Neural crest cell (in vitro differentiated cells): ENCODE measurements at places on chromosomes 7 and 10. TPM values are rescaled to one million over a fixed set of nuclear protein-coding genes. Genes with fewer than 3 reads are reported as not detected.

GRCh38 chr10:10798102-10798863 is 219.4 kb upstream of the CELF2 start:
- no peak for DNase-seq

PTPN20 gene
- not detected in 2 replicates for total RNA-seq

LRRD1 gene
- total RNA-seq = 0.57 and 0.58 TPM in 2 replicates

DNA sequence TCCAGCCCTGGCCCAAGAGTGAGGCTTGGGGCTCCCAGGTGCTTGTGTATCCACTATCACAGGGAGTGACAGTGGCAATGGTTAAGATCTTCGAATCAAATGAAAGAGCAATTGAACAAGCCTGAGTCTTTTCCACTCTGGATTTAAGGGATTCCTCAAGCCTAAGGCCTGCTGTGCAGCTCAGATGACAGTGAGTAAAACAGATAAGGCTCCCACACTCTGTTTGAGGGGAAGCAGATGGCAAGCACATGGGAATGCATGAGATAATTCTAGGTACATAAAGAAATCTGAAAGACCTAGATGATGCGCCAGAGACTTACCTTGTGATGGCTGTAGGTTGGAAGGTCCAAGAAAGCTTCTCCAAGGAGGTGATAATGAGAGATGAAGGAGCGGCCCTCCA is 95.0 kb downstream of the LRRC18 start:
- no peak for DNase-seq

FMC1 gene
- total RNA-seq = 18.3 and 24.8 TPM in 2 replicates

DNA sequence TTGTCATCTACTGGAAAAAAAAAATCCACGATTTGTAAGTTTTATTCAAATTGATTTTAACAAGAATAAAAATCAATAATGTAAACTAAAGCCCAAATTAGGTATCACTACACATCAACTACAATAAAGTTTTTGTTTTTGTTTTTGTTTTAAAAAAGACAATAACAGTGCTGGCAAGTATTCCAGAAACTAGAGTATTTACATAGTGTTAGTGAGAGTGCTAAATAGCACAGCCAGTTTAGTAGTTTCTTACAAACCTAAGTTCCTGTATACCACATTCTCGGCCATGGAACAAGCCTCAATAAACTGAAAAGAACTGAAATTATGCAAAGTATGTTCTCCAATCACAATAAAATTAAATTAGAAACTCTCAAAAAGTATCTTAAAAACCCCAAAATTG is 8.1 kb downstream of the ARHGAP12 start:
- DNase-seq = no peak

GRCh38 chr7:157299613-157300368 is 37.0 kb upstream of the DNAJB6 start:
- no peak for DNase-seq

ZSCAN21 gene
- total RNA-seq = 19.3 and 20.3 TPM in 2 replicates

EBLN1 gene
- not detected in 2 replicates for total RNA-seq

GRCh38 chr7:46315891-46316290 is 394.8 kb upstream of the IGFBP3 start:
- DNase-seq = no peak

SLC25A13 gene
- total RNA-seq = 68.3 and 72.3 TPM in 2 replicates
